Astrocyte of the cerebellum (primary cell): ENCODE measurements at places on chromosomes 1 and 21.

GRCh38 chr1:36961062-36961615 lies 73.2 kb downstream of the GRIK3 start:
- DNase-seq, result no peak

DNA sequence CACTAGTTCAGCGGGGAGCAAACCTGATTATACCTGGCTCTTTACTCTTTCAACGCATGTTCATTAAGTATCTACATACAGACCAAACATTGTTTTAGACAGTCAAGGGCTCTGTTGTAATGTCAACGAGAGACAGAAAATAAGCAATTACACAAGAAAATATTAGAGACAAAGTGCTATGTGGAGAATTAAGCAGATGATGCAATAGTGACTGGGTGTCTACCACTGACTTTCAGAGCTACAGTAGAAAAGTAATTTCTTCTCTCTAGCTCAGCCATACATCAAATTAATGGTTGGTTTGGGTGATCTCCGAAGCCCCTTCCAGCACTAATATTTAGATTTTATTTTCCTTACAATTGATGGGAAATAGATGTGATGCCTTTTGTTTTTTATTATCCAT lies 23.3 kb downstream of the FYB2 start:
- no peak for DNase-seq

DNA sequence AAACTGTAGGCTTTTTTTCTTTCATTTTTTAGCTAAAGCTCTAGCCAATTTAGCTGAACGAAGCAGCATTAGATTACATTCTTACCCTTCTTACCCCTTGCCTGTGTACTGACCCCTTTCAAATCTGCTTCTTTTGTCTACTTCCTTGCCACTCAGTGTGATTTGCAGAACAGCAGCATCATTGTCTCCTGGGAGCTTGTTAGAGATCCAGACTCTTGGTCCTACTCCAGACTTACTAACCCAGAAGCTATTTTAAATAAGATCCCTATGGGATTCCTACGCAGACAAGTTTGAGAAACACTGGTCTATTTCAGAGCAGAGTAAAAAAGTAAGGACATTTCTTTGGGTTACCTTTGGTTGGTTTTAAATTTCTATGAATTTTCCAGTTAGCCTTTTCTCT lies 13.8 kb downstream of the LRRC39 start:
- peak; percentile 57 for DNase-seq

GRCh38 chr1:151993084-151993733 lies 450 bp downstream of the S100A10 start:
- DNase-seq, result no peak

GRCh38 chr21:46294647-46295176 lies 8.6 kb downstream of the YBEY start:
- peak; percentile 43 for DNase-seq

GRCh38 chr1:219529116-219529515 lies 83.8 kb downstream of the ZC3H11B start:
- DNase-seq, result no peak

DNA sequence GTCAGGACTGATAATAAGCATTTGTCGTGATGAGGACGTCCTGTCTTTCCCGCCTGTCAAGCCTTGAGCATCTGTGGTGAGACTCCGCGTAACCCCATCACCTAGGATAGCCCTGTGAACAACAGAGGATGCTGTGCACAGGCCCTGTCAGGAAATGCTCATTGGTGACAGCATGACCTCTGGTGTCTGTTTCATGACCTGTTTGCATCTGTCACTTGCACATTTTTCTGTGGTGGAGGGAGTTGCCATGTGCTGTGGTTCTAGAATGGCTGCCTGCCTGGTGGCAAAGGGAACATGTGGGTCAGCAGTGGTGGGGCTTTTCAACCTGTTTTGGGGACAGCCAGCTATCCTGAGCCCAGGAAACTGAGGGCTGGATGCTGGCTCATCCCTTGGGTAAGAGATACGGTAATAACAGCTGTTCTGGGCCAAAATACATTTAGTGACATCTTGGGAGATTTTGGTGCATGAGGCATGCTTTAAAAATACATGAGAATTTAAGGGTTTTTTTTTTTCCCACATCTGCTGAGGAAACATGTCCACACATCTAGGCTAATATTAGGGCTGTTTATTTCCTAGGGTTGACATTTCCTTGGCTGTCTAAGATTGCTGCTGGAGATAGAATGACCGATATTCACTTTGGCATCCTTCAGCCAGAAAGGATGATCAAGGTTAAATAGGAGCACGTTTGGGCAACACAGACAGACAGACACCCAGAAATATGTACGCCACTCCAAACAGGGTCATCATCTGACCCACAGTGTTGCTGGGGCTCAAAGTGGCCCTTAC lies 52.9 kb downstream of the KCNC4 start:
- DNase-seq, result no peak

- DNase-seq, result no peak
These were observed 34.0 kb downstream of the PCSK9 start for GRCh38 chr1:55073187-55073916.

GRCh38 chr1:169890761-169891538 lies 2.7 kb downstream of the SCYL3 start:
- no peak for DNase-seq

- DNase-seq, result no peak
These were observed 21.3 kb downstream of the CYB5RL start for GRCh38 chr1:54178296-54179070.

- no peak for DNase-seq
These were observed 43.9 kb downstream of the DUSP10 start for GRCh38 chr1:221697923-221698425.

- no peak for DNase-seq
These were observed 1.2 kb downstream of the TRIM11 start for GRCh38 chr1:228405200-228405978.

DNA sequence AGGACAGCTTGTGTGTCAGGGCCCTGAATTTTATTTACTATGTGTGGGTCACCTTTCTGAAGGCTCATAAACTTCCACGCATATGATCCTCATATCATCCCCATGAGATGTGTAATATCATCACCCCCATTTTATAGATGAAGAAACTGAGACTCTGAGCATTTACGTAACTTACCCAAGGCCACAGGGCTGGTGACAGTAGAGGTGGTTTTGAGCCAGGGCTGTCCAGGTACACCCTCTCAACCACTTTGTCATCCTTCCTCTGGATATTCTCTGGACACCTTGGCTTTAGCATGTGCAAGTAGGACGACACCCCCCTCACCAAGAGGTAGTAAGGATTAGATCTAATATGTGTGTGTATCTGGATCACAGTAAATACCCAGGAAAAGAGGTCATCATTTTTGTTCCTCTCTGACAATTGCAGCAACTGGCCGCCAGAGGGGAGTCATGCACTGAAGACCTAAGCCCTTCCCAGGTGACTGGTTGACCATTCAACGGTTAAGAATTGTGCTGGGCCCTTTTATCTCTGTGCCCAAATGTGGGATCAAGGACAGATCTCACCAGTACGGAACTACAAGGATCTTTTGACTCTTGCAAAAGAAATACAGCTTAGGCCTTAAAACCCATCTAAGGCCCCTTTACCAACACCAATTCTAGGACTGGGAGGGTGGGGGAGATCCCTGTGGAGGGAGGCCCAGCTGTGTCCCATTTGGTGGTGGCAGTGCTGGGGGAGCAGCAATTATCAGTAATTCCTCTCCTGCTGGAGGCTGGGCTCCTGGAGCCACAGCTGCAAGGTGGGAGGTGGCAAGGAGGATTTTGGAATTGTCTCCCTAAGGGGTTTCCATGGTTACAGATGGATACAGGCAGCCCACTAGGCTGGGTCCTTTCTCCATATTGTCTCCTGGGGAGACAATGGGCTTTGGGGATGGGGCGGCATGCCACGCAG lies 13.7 kb upstream of the E2F2 start:
- peak; percentile 73 for DNase-seq

GRCh38 chr1:229579059-229579673 lies 20.7 kb upstream of the ABCB10 start:
- DNase-seq, result no peak

DNA sequence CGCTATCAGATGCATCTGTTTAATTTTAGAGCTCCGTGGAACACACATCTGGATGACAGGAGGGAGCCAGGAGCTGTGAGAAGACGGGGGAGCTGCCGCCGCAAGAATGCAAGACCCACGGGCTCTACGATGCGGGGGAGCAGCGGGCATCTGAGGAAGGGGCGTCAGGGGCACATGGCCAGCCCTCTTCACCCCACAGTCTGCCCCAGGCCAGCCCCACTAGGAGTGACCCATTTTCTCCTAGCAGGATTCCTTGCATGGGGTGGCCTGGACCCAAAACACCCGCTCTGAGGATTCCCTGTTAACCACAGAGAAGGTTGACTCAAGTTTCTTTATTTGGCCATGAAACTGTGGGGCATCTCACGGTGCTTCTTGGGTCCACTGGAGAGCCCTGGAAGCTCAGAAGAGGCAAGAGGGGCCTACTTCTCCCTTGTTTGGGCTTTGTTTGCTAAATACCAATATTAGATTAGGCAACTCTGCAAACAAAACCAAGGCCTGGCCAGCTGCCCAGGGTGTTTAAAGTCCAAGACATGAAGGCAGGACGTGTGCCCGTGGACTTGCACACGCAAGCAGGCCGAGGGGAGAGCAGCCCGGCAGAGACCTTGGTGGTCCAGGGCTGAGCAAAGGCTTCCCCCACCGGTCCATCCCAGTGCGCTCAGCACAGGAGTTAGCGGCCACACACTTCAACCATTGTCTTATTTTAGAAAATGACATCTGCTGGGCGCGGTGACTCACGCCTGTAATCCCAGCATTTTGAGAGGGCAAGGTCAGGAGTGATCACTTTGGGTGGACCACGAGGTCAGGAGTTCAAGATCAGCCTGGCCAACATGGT lies 89.8 kb downstream of the DHRS3 start:
- DNase-seq, result no peak
